ENCODE measurements at places on chromosomes 5 and 9.

DNA sequence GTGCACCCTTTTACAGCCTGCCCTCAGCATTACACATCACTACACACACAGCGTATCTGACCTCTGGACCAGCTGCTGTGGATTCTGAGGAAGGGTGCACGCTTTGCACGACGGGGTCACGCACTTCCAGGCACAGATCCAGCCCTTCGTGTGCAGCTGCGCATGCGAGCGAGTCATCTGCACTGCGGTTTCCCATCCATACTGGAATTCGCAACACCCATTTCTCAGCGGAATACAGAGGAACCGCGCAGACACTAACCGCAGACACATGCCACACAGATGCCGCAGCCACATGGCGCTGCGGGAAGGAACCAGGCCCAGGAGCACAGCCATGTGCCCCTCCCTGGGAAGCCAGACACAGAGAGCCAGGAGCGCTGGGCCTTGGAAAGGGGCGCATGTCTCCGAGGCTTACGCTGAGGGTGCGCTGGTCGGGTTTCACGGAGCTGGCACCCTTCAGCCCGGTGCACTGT lies 43.5 kb downstream of the PNPLA7 start:
- H3K27me3 ChIP-seq, result no peaks in the 10 kb centered on the region
- H3K27ac ChIP-seq, result no peak overlapping the region
- H3K36me3 ChIP-seq, result peaks cover 3% of the 10 kb centered on the region
- peaks cover under 1% of the 10 kb centered on the region for H3K4me1 ChIP-seq
- no peak overlapping the region for H3K4me3 ChIP-seq
- DNase-seq, result no peak

DNA sequence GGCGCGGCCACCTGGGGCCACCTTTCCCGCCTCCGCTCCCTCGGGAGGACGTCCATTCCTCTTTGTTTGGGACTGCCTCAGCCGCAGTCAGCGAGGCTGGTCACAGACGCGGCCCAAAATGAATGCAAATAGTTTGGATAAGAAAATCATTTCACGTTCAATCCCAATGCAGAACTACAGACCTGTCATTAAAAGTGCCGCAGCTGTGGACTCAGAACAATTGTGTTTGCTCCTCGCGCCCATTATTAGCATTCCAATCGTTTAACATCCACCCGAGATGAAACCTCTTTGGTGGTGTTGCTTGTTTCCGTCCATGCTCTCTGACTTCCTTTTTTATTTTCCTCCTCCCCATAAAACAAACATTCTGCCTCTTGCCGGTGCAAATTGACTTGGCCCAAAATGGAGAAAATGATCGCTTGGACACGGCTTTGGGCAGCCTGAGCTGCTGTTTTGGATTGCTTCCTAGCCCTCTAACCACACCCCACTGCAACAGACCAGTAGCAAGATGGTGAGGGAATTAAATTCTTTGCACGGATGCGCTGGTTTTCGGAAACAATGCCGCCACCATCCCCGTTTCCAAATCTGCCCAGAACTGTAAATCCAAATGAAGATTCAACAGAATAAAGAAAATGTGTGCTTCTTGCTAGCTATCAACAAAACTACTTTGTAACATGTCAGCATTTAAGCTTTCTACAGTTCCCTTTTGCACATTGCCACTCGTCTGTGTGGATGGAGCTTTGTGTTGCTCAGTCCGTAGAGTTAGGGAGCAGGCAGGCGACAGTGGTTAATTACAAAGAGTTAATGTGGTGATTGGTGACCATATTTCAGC lies 784 bp downstream of the NLN start:
- peak overlapping the region; percentile 96 for H3K4me3 ChIP-seq
- peaks cover 24% of the 10 kb centered on the region for H3K4me1 ChIP-seq
- peak overlapping the region; percentile 70 for H3K27ac ChIP-seq
- no peaks in the 10 kb centered on the region for H3K27me3 ChIP-seq

GRCh38 chr5:126868338-126869004 lies 91.5 kb downstream of the LMNB1 start:
- H3K4me1 ChIP-seq, result peaks cover 10% of the 10 kb centered on the region
- no peaks in the 10 kb centered on the region for H3K36me3 ChIP-seq
- no peak overlapping the region for H3K27ac ChIP-seq
- DNase-seq, result no peak
- no peaks in the 10 kb centered on the region for H3K27me3 ChIP-seq

- no peak overlapping the region for H3K4me3 ChIP-seq
- peaks cover 37% of the 10 kb centered on the region for H3K27me3 ChIP-seq
- H3K27ac ChIP-seq, result no peak overlapping the region
- no peak for DNase-seq
- H3K36me3 ChIP-seq, result no peaks in the 10 kb centered on the region
Observed at GRCh38 chr9:19643875-19644274, 145.0 kb downstream of the SLC24A2 start.

- no peak for DNase-seq
- no peak overlapping the region for H3K4me3 ChIP-seq
- peaks cover 12% of the 10 kb centered on the region for H3K4me1 ChIP-seq
- H3K36me3 ChIP-seq, result no peaks in the 10 kb centered on the region
- H3K27me3 ChIP-seq, result no peaks in the 10 kb centered on the region
- no peak overlapping the region for H3K27ac ChIP-seq
Observed at GRCh38 chr9:122930541-122931225, 629 bp downstream of the ZBTB26 start.

DNA sequence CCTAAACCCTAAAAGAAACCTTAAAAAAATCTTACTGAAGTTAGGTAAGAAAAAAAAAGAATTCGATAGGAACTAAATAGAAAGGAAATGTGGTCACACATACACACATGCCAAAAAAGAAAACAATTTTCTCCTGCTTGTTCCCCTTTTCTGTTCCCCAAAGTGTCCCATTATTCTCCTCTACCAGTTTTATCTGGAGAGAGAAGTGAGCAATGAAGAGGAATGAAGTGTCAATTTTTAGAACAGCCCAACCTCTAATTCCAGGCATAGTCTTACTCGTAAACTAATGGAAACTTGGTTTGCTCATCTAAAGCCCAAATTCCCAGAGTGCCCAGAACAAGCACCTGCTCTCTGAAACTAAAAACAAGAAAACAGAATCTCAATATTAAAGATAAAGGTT lies 26.1 kb downstream of the AP3B1 start:
- no peaks in the 10 kb centered on the region for H3K27me3 ChIP-seq
- peaks cover 15% of the 10 kb centered on the region for H3K4me1 ChIP-seq
- DNase-seq, result no peak
- H3K36me3 ChIP-seq, result peaks cover 4% of the 10 kb centered on the region

GRCh38 chr5:80140496-80140895 lies 105.3 kb downstream of the THBS4 start:
- peak overlapping the region; percentile 80 for H3K4me3 ChIP-seq
- peaks cover 11% of the 10 kb centered on the region for H3K36me3 ChIP-seq
- peak overlapping the region; percentile 99 for H3K27ac ChIP-seq
- peaks cover 73% of the 10 kb centered on the region for H3K4me1 ChIP-seq

DNA sequence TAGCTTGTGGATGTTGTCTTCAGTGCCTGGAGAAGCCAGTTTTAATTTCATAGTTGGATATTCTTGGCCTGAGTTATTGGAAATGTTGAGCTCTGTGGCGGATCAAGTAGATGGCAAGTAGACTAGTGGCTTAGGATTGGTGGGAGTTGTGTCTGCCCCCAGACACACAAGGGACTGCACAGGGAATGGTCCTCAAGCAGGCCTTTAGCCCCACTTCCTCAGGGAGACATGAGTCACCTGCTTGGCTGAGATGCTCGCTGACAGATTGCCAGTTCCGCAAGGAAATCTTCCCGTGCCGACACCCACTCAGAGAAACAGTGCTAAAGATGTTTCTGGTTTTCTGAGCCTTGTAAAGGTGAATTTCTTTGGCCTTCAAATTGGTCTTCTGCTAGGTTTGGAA lies 18.8 kb upstream of the CATSPER3 start:
- H3K27me3 ChIP-seq, result no peaks in the 10 kb centered on the region
- H3K27ac ChIP-seq, result no peak overlapping the region
- DNase-seq, result no peak
- H3K36me3 ChIP-seq, result no peaks in the 10 kb centered on the region
- H3K4me1 ChIP-seq, result peaks cover 2% of the 10 kb centered on the region

- peaks cover 3% of the 10 kb centered on the region for H3K4me1 ChIP-seq
- no peak overlapping the region for H3K4me3 ChIP-seq
- H3K27me3 ChIP-seq, result no peaks in the 10 kb centered on the region
- H3K36me3 ChIP-seq, result peaks cover 6% of the 10 kb centered on the region
- no peak overlapping the region for H3K27ac ChIP-seq
- DNase-seq, result no peak
Observed at GRCh38 chr9:98231770-98232478, 23.5 kb downstream of the TBC1D2 start.

DNA sequence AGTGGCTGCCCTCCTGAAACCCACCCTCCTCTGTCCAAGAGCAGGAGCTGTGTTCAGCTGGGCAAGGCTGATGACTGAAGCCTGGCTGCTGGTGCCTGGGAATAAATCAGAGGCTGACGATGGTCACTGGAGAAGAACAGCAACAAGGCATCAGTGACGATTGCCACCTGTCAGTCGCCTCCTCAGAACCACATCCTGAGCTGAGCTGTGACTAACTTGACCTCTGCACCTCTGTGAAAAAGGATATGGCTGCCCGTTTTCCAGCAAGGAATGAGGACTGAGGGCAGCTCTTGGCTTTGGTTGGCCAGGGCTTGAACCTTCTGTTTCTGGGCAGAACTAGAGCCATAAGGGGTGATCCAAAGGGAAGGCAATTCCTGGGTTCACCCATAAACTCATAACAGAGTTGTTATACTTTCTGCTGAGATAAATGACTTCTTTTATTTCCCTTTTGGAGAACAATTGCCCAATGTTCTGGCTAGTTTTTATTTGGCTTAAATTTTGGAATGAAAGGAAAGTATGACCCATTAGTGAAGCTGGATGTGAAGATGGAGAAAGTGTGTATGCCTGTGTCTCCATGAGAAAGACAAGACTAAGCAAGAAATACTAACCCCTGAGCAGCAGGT lies 40.1 kb downstream of the TRIP13 start:
- no peak for DNase-seq
- peaks cover 4% of the 10 kb centered on the region for H3K4me1 ChIP-seq
- peaks cover 9% of the 10 kb centered on the region for H3K36me3 ChIP-seq

DNA sequence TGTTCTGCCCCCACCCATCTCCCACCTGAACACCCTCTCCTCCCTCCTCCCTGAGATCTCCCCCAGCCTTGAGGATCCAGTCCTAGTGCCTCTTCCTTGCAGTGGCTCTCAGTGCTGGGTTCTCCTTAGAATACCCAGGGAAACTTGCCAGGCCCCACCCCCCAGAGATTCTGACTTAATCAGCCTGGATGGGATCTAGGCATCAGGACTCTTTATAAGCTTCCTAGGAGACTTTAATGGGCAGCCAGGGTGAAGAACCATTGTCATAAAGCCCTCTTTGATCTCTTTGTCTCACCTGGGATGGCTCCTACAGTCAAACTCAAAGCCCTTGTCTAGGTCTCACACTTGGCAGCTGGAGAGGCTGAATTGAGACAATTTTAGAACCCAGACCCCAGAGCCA lies 8.6 kb upstream of the GLIS3 start:
- no peak for DNase-seq
- no peak overlapping the region for H3K27ac ChIP-seq
- no peaks in the 10 kb centered on the region for H3K36me3 ChIP-seq
- H3K4me1 ChIP-seq, result no peaks in the 10 kb centered on the region
- no peak overlapping the region for H3K4me3 ChIP-seq

- no peak overlapping the region for H3K4me3 ChIP-seq
- peaks cover 5% of the 10 kb centered on the region for H3K36me3 ChIP-seq
- H3K4me1 ChIP-seq, result no peaks in the 10 kb centered on the region
- no peak overlapping the region for H3K27ac ChIP-seq
- peaks cover 66% of the 10 kb centered on the region for H3K27me3 ChIP-seq
- DNase-seq, result no peak
Observed at GRCh38 chr9:14298601-14299022, 15.3 kb downstream of the NFIB start.

DNA sequence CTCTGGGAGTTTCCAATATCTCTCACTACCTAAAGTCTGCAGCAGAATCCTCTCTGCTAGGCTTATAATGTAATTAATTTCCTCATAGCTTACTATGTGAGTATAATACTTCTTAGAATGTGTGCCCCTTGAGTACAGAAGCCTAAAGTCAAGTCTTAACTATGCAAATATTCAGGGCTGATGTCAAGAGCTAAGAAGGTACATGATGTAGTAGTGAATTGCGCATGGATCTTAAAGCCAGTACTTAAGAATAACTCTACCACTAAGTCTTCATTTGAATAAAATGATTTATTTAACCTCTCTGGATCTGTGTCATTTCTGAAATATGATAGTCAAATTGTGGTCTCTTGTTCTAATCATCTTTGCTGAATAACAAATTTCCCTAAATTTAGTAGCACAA lies 442.9 kb downstream of the DTWD2 start:
- no peak overlapping the region for H3K4me3 ChIP-seq
- no peak for DNase-seq
- H3K27ac ChIP-seq, result no peak overlapping the region
- H3K36me3 ChIP-seq, result no peaks in the 10 kb centered on the region
